ENCODE measurements at places on chromosomes 5 and 9.

DNA sequence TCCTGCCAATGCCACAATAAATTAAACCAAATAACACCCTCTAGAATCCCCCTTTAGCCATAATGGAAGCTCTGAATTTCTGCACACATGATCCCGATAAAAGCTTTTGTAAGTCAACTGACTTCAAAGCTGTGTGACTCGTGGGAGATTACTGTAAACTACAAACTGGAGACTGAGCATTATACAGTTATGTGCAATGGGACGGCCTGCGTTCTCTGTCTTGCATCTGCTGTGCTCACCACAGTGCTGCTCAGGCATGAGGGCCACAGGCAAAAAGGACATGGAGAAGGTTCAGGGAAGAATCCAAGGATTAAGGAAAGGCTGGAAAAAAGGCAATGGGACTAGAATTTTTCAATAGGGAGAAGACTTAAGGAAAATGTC, 184.2 kb downstream of the FANCC start:
- no peak for DNase-seq
- peaks cover 3% of the 10 kb centered on the region for H3K36me3 ChIP-seq
- H3K4me3 ChIP-seq = no peak overlapping the region
- H3K4me1 ChIP-seq = peaks cover 43% of the 10 kb centered on the region
- no peaks in the 10 kb centered on the region for H3K27me3 ChIP-seq

DNA sequence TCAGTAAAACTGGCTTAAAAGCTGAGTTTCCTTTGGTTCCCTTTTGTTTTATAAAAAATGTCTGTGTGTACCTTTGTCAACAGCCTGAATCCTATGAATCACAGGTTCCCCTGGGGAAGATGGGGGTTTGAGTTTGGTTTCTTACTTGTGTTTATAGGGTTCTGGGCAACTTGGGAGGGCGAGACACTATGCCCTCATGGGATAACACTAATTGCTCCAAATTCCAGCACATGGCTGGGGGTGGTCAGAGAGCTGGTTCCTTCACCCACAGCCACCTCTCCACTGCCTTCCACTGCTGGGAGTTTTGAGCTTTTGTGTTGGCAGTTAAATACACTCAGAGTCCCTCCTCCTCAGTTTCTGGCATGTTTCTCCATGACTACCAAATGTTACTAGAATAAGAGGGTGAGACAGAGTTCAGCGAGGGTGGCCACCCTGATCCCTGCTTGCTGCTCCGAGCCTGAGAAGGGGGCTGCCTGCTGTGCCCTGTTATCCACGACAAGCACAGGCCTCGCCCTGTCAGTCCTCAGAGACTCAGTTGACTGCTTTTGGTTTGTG, 83.0 kb upstream of the EPB41L4B start:
- no peak overlapping the region for H3K27ac ChIP-seq
- H3K36me3 ChIP-seq = peaks cover 6% of the 10 kb centered on the region
- DNase-seq = no peak
- no peaks in the 10 kb centered on the region for H3K4me1 ChIP-seq
- no peak overlapping the region for H3K4me3 ChIP-seq

DNA sequence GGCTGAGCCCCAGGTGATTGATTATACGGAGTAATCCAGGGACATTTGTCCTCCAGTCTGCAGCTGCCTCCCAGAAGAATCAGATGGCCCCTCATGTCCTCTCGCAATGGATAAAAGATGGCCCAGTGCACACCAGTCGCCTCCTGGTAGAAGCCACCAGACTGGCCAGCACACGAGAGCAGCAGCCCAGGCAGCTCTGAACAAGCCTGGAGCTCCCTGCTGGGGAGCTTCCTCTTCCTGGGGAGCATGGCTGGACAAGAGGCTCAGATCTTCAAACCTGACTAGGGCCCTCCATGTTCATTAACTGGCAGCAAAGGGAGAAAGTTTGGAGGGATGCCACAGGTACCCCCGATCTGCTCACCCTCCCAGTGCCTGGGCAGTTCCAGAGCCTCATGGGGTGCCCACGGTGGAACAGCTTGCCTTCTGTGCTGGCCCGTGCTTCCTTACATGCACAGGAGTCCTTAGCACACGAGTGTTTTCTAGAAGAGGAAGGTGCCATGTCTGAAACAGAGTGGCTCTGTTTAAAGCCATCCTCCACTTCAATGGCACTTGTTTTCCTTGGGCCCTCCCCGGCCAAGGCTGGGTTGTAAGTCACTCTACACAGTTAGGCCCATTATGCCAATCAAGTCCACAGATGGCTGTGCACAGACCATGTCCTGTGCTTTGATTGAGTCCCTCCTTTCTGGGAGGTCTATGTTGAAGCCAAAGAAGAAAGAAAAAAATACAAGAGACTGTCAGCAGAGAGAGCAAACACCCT, 75.6 kb downstream of the PRRT1B start:
- H3K36me3 ChIP-seq = peaks cover 43% of the 10 kb centered on the region
- DNase-seq = no peak
- peaks cover 4% of the 10 kb centered on the region for H3K4me1 ChIP-seq
- no peaks in the 10 kb centered on the region for H3K27me3 ChIP-seq
- no peak overlapping the region for H3K4me3 ChIP-seq

GRCh38 chr5:137665678-137666460, 70.0 kb downstream of the KLHL3 start:
- no peaks in the 10 kb centered on the region for H3K27me3 ChIP-seq
- no peak overlapping the region for H3K27ac ChIP-seq
- no peak for DNase-seq
- H3K36me3 ChIP-seq = peaks cover 6% of the 10 kb centered on the region
- H3K4me3 ChIP-seq = no peak overlapping the region
- peaks cover 3% of the 10 kb centered on the region for H3K4me1 ChIP-seq

DNA sequence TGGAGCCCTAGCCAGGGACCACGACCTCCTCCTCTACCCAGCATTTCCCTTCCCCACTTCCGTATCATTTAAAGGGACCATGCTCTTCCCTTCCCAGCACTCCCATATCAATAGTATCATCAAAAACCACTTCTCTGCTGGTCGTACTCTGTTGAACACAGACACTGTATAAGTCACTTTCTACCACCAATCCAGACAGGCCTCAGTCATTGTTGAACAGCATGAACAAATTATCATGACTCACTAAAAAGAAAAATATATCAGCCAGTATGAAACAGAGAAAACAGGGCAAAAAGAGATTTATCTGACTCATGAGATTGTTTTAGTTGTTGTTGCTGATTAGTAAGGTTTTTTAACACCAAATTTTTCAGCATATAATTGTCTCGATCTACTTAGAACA, 89.8 kb downstream of the CDKN2A start:
- H3K27ac ChIP-seq = no peak overlapping the region
- H3K4me1 ChIP-seq = no peaks in the 10 kb centered on the region
- DNase-seq = no peak
- H3K27me3 ChIP-seq = no peaks in the 10 kb centered on the region
- H3K36me3 ChIP-seq = peaks cover 43% of the 10 kb centered on the region

DNA sequence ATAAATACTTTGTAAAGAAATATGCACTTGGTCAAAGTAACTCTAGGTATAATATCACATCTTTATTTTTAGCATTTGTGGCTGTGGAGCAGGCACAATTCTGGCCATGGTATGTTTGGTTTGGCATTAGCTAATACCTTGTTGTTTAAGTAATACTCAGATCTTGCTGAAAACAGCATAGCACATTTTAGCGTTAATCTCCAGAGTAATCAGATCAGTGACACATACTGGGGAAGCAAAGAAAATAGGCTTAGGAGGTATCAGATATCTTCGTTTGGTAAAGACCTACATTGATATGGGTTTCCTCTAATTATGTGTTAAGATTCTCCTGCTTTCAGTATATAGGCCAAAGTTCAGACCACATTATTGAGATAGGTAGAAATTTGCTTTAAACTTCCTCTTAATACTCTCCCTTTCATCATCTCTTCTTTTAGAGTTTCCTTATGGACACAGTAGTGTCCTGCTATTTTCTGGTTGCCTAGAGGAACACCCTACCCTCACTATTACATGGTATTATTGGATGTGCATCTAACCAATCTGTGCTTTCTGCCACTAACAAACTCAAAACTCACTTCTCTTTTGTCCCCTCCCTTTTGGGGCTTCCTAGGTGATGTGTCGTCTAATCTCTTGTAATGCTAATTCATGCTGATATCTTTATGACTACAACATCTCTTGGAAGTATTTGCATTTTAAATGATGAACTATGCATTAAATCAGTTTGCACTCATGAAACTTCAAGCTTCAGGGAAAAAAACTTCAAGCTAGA, 437.3 kb upstream of the ADAMTSL1 start:
- no peak overlapping the region for H3K27ac ChIP-seq
- H3K4me1 ChIP-seq = no peaks in the 10 kb centered on the region
- no peak overlapping the region for H3K4me3 ChIP-seq
- H3K27me3 ChIP-seq = peaks cover 2% of the 10 kb centered on the region
- DNase-seq = no peak
- H3K36me3 ChIP-seq = no peaks in the 10 kb centered on the region

- peaks cover 68% of the 10 kb centered on the region for H3K4me1 ChIP-seq
- peaks cover 6% of the 10 kb centered on the region for H3K36me3 ChIP-seq
- H3K27me3 ChIP-seq = no peaks in the 10 kb centered on the region
- peak overlapping the region; percentile 5 for H3K4me3 ChIP-seq
- H3K27ac ChIP-seq = peak overlapping the region; percentile 96
Observed at GRCh38 chr9:95057101-95057500, 260.4 kb downstream of the FANCC start.

- no peak overlapping the region for H3K4me3 ChIP-seq
- H3K4me1 ChIP-seq = peaks cover 44% of the 10 kb centered on the region
- no peaks in the 10 kb centered on the region for H3K27me3 ChIP-seq
- H3K36me3 ChIP-seq = no peaks in the 10 kb centered on the region
- peak overlapping the region; percentile 78 for H3K27ac ChIP-seq
Observed at GRCh38 chr9:107243742-107244141, 39.3 kb upstream of the RAD23B start.

- no peak overlapping the region for H3K4me3 ChIP-seq
- DNase-seq = no peak
- peaks cover 28% of the 10 kb centered on the region for H3K4me1 ChIP-seq
Observed at GRCh38 chr9:84990416-84990815, 320.9 kb downstream of the NTRK2 start.

DNA sequence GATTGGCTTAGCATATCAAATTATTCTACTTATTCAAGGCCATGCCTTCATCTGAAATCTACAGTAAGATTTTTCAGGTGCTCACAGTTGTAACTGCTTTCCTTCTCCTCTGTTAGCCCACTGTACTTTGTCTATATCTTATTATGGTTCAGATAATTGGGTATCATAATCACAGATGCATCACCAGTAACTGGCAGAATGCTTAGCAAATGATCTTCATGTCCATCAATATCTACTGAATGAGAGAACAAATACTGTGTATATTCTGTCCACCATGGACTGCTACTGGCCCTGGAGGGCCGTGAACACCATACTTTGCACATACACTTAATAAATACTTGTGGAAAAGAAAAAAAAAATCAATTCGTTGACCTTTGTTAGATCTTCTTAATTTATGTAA, 96.2 kb downstream of the MEF2C start:
- H3K4me3 ChIP-seq = no peak overlapping the region
- no peak overlapping the region for H3K27ac ChIP-seq

- H3K36me3 ChIP-seq = no peaks in the 10 kb centered on the region
- no peak overlapping the region for H3K4me3 ChIP-seq
- no peaks in the 10 kb centered on the region for H3K27me3 ChIP-seq
- no peak overlapping the region for H3K27ac ChIP-seq
- H3K4me1 ChIP-seq = peaks cover 16% of the 10 kb centered on the region
Observed at GRCh38 chr5:140361901-140362300, 1.9 kb downstream of the SLC4A9 start.

GRCh38 chr5:14708551-14708950, 44.0 kb downstream of the OTULIN start:
- H3K4me3 ChIP-seq = no peak overlapping the region
- H3K27ac ChIP-seq = no peak overlapping the region
- no peak for DNase-seq
- H3K27me3 ChIP-seq = no peaks in the 10 kb centered on the region
- peaks cover 51% of the 10 kb centered on the region for H3K36me3 ChIP-seq

DNA sequence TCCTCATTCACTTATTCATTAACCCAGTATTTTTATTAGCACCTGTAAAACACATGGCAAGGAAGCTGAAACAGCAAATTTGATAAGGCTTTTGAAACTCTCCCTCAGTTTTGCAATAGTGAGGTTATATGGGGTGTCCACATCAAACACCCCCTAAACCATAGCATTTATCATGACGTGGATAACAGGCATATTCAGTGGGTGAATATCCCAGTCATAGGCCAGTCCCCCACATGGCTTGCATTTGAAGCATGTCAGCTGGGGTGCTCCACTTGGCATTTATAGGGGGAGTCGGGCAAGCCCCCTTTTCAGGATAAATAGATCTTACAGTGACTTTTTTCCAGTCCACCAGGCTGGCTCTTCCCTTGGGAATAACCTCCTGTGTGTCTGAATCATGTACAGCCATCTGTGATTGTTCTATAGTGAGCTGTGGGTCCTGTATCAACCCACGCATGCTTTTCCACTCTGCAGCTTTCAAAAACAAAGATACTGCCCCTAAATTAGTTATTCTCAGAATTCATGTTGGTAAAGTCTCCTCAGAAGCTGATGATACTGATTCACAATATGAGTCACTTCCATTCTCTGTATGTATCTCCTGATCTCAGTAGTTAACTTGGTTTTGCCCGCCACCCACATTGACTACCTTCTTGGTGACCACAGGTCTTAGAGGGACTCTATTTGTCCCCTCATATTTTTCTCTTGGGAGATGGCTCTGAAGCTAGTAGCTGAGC, 84.4 kb upstream of the SPIN1 start:
- no peaks in the 10 kb centered on the region for H3K27me3 ChIP-seq
- no peak for DNase-seq
- no peak overlapping the region for H3K27ac ChIP-seq
- H3K36me3 ChIP-seq = no peaks in the 10 kb centered on the region
- H3K4me3 ChIP-seq = no peak overlapping the region

DNA sequence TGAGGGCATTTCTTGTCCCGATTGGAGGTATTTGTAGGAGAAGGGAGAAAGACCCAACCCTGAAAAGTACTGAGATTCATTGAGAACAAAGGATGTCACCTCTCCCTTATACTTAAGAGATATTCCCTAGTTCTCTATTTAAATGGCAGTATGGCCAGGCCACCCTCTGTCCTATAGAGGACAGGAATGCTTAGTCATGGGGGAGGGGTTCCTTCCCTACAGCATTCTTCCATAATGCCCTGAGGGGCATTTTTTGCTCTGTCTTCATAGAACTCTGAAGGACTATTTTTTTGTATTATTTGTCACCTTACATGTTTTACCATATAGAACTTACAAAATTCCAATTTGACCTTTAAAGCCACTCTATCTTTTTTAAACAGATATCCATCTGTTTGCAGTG, 176.3 kb downstream of the TMEM161B start:
- no peaks in the 10 kb centered on the region for H3K4me1 ChIP-seq
- H3K27me3 ChIP-seq = no peaks in the 10 kb centered on the region
- H3K27ac ChIP-seq = no peak overlapping the region

DNA sequence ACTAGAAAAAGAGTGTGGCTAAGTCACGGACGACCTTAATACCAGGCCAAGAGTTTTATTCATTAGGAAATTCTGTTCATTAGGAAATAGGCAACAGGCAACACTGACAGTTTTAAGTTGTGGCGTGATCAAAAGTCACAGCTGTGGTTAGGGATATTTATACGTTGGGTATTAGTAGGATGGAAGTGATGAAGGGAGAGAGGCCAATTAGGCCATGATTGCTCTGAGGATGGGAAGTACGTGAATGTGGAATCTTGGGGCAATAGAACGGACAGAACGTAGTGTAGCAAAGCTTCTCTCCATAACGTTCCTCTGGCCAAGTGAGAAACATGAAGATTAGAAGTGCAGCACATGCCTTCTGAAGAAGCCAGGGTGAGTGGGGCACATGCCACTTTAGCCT, 290.1 kb upstream of the ZNF608 start:
- H3K4me1 ChIP-seq = peaks cover 4% of the 10 kb centered on the region
- no peak overlapping the region for H3K27ac ChIP-seq
- H3K27me3 ChIP-seq = no peaks in the 10 kb centered on the region
